ENCODE measurements at places on chromosomes 7 and 10.

DNA sequence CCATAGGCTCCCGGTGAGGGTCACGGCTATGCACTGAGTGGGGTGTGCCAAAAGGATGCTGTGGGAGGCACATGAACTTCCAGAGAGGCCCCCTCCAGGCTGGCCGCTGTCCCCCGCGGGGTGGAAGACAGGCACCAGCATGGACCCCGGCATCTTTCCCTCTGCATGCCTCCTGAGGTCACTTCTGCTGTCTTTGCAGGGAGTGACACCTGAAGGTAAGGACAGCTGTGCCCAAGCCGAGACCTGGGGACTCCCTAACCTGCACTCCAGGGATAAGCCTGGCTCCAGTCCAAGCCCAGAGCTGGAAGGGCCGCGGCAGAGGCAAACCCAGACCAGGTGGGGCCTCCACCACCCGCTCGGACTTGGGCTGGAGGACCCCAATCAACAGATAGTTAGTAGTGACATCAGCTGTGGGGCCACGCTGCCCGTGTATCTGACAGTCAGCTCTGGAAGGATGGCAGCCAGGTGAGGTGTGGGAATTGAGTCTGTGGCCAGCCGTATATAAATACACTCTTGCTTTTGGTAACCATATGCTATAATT lies 340.7 kb upstream of the MKI67 start:
- DNase-seq = no peak

DNA sequence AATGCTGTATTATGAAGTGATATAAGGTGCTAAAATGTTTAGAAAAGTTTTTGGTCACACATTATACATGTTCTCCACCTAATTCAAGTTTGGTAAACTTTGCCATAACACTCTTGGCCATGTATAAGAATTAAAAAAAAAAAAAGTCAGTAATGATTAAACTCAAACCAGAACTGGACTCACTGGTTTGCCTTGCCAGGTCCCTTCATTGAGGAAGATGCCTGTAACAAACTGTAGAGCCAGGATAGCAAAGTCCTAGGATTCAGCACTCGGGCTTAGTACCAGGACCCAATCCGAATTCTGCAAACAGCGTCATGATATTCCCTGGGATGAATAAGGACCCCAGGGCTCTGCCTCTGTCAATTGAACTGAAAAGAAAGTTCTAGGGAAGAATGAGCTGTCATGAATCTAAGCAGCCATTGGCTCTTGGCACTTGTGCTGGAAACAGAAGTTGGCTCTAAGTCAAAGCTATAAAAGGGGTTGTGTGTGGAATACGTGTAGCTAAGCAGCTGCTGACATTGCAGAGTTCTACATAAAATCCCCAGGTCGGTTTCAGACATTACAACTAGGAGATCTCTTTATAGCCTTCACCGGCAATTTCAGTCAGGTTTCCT lies 216.9 kb downstream of the C7orf25 start:
- DNase-seq = no peak

DNA sequence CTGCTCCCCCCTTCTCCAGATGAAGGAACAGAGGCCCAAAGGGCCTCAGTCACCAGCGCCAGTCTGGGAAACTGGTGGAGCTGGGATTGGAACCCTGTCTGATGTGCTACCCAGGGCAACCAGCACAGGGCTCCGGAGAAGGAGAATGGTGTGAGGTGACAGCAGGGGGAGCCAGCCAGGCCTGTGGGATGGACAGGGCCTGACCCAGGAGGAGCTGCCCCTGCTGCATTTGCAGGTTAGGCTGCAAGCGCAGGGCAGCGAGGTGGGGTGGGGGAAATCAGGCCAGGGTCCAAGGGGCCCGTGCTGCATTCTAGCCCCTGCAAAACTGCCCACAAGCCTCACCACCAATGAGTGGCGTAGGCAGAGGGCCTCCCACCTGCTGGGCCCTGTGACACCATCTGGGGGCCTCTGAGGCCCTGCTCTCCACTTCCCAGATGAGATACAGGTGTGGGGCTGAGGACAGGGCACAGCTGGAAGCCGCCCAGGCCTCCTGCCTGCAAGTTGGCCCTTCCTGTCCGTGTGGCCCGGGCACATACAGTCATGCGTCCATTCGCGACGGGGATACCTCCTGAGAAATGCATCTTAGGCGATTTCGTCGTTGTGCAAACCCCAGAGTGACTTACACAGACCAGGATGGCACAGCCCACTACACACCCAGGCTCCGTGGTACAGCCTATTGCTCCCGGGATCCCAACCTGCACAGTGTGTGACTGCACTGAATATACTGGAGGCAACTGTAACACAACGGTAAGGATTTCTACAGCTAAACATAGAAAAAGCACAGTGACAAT lies 45.3 kb downstream of the RASGEF1A start:
- no peak for DNase-seq

- DNase-seq = no peak
Measured at GRCh38 chr10:21212348-21212747, 313.1 kb downstream of the SKIDA1 start.

DNA sequence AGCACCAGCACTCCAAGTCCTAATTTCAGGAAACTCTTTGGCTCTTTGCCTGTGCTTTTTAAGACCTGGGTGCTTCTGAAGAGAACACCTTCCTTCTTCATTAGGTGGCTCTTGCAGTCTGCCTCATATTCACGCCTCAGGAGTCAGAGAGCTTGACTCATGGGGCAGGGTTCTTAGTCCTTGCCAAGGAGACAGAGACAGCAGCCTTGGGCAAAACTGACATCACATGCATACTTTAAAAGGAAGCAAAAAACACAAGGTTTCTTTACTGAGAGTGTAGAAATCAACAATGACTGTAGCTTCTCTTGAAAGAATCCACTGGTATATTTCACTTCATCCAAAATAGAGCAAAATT lies 780.6 kb downstream of the INHBA start:
- no peak for DNase-seq

GRCh38 chr10:78029269-78030226 lies at the start of gene POLR3A:
Gene POLR3A, minus strand, starts transcription at chr10:78029515. Its CDS starts 108 bp downstream, at chr10:78029407.
- peak; percentile 35 for DNase-seq

- no peak for DNase-seq
Measured at GRCh38 chr7:149293946-149294633, 32.1 kb downstream of the ZNF783 start.

- no peak for DNase-seq
Measured at GRCh38 chr10:123144697-123145541, 3.0 kb upstream of the HMX2 start.

- DNase-seq = no peak
Measured at GRCh38 chr10:16392531-16393069, 44.2 kb upstream of the PTER start.

- no peak for DNase-seq
Measured at GRCh38 chr7:128172963-128173362, 68.1 kb upstream of the LEP start.

DNA sequence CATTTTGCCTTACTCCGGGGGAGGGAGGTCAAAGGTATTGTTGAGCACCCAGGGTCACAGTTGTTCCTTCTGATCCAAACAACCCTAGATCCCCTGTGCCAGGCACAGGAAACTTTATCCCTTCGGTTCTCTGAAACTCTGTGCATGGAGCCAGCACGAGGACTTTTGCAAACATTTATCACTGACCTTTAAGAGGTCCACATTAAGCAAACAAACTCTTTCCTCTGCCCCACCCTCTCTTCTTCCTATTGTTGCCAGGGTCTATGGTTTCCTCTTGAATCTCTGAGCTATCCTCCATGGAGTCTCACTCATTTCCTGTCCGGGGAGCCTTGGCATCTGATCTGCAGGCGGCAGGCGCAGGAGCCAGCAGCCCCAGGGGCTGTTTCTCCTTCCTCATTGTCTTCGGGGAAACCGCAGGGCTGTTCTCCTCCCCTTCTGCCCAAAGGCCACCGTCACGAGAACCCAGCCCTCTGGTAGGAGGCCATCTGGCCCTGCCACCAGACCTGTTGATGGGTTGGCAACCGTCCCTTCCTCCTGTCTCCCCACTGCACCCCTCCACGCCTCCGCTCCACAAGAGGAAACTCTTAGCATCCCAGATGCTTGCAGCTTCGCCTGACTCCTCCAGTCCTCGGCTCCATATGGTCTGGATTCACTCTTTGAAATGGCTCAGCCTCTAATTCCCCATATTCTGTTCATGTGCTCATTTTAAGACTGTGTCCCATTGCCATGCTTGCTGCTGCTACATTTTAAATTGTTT lies 327.3 kb upstream of the NRP1 start:
- DNase-seq = peak; percentile 64

- no peak for DNase-seq
Measured at GRCh38 chr7:54843841-54844355, 84.9 kb upstream of the SEC61G start.

DNA sequence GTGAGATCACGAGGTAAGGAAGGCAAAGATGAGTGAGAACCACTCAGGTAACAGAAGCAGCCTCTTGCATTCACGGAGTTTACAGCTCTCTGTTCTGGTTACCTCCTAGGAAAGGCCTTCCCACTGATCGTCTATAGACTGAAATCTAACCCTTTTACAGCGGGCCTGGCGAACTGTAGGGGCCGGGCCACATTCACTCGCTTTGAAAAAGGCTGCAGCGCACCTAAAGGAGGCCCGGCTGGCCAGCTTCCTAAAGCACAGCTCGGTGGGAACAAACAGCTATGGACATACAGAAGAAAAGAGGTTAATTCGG lies 565 bp downstream of the ATP5MK start:
- DNase-seq = no peak

- no peak for DNase-seq
Measured at GRCh38 chr7:17300012-17300411, 1.6 kb downstream of the AHR start.

DNA sequence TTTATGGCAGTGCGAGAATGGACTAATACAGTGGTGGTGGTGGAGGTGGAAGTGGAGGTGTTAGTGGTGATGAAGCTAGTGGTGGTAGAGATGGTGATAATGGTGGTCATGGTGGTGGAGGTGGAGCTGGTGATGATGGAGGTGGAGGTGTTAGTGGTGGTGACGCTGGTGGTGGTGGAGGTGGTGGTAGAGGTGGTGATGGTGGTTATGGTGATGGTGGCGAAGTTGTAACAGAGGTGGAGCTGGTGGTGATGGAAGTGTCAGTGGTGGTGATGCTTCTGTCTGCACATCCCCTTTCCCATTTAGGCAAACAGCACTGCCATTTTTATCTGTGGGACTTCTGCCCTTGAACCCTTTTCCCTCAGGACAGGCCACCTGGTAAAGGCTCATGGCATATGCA lies 7.4 kb upstream of the PTPRN2 start:
- no peak for DNase-seq

DNA sequence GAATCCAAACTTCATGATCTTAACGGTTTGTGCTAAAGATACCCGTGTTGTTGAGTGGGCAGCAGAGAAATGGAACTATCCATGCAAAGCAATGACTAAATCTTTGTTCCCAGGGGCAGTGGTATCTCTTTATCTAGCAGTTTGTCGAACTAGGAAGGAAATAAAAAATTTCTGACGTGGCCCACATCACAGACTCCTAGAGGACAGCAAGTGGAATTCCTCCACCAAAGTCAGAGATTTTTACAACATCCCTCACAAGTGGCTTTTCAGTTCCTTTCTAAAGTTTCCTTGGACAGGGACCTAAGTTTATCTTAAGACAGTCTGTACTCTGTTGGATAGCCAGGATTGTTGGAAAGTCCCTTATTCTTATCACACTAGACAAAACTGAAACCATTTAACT lies 136.0 kb downstream of the RAPGEF5 start:
- no peak for DNase-seq

DNA sequence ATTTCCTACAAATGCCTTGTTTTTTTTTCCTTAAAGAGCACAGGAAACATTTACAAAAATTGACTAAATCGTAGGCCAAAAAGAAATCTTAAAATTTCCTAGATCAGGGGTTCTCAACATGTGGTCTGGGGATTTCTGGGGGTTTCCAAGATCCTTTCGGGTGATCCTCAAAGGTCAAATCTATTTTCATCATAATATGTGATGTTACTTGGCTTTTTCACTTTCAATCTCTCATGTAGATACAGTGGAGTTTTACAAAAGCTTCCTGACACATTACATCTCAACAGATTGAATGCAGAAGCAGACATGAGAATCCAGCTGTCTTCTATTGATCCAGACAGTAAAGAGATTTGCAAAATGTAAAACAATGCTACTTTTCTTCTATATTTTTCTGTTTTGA lies 497.3 kb downstream of the INHBA start:
- no peak for DNase-seq

- DNase-seq = no peak
Measured at GRCh38 chr7:35032166-35032565, 5.1 kb downstream of the DPY19L1 start.

DNA sequence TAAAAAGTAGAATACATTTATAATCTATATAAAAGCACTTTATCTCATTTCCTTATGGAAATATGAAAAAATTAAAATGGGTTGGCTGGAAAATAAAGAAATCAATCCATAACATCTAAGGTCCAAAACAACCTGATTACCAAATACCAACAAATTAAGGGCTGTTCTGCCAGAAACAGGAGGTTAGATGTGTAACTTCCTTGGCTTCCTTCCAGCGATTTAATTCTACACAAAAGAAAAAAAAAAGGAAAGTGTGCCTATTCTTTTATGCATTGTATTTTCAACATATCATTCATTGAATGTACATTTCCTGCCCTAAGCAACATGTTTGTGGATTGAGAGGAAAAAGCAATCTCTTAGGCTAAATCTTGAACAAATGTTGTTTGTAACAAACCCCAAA lies 36.2 kb upstream of the USP6NL start:
- DNase-seq = no peak

- no peak for DNase-seq
Measured at GRCh38 chr7:111029574-111030251, 61.2 kb upstream of the LRRN3 start.

DNA sequence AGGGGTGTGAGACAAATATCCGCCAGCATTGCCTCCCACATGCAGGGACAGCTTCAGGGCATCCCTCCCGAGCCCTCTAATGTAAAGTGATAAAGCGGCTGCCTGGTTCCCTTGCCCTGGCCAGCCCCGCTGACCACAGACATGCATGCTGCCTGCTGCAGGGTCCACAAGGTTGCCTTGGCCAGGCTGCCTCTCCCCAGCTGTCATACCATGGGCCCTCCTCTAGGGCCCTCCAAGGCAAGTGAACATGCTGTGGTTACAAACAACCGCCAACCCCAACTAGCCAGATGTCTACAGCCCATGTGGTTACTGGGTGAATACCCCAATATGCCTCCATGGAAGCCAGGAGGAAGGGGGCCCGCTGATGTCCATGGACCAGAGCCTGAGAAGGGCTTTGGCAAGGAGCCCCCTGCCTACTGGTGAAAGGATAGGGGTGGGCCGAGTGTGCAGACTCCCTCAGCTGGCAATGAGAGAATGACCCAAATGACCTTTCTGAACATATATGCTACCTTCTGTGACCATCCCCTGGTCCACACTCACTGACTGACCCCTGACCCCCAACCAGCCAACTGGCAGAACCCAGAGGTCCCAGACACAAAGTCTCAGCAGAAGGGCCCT lies 37.4 kb downstream of the GRID1 start:
- no peak for DNase-seq

DNA sequence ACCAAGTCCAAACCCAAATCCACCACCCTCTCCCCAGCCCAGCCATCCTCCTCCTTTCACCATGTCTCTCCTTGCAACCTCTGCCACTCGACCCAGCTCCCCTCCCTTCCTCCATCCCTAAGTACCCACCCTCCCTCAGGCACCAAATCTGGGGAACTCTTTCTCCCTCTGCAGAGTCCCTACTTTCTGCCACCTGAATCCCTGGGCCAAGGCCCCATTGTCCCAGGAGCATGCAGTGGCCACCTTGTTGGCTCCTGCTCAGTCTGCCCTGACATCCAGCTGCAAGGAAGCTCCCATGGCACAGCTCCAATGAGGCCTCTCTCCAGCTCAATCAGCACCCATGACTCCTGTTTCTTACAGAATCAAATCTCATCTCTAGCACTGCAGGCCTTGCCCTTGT lies 5.5 kb upstream of the UNC5B start:
- no peak for DNase-seq

GRCh38 chr10:86446987-86447386 lies 74.6 kb downstream of the WAPL start:
- DNase-seq = no peak

GRCh38 chr7:90155206-90155605 lies 937 bp downstream of the STEAP1 start:
- no peak for DNase-seq
